ENCODE measurements at places on chromosomes 13 and 19.
A peak's percentile ranks its signal among the peaks of the same experiment; 100 is the strongest.

DNA sequence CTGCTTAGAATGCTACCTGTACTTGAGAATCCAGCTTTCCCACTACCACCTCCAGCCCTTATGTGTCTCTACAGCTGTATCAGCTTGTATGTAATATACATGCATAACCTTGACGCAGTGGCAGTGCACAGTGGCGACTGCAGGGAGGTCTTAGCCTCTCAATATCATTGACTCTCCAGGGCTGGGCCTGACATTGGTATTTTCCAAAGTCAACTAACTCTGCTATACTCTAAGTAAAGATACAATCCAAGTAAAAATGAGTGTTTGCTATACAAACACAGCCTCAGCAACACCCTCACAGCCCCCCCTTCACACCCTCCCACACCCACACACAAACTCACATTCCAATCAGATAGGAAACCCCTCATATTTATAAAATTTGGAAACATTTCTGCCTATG lies 6.7 kb upstream of the UBL3 start:
- ATAC-seq: no peak

DNA sequence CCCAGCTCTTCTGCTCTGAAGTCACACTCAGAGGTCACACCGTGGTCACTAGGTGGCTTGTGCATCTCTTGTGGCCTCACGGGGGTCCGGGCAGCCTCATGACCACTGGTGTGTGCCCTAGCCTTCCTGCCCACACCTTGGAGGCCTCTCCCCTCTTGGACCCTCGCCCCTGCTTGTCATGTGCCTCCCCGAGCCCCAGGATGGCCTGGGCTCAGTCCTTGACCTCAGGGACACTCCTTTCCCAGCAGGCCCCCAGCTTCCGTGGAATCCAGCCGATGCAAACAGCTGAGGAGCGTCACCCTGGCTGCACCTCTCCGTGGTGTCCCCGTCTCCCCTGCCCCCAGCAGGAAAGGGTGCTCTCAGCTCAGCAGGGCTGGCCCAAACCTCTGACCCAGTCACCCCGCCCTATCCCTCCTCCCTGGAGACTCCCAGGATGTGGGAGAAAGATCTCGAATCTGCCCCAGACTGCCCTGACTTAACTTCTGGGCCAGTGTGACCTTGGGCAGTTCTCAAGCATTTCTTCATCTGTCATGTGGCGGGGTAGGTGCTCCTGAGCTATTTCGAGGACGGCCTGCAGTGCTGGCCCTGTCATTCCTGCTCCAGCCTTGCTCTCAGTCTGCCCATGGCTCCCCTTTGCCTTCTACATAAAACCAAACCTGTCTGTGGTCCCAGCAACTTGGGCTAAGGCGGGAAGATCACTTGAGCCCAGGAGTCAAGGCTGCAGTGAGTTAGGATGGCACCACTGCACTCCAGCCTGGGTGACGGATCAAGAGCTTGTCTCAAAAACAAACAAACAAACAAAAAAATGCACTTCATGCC lies 4.6 kb upstream of the SLC25A42 start:
- ATAC-seq: no peak

GRCh38 chr19:3966051-3967017 lies 4.6 kb downstream of the DAPK3 start:
- ATAC-seq: no peak

DNA sequence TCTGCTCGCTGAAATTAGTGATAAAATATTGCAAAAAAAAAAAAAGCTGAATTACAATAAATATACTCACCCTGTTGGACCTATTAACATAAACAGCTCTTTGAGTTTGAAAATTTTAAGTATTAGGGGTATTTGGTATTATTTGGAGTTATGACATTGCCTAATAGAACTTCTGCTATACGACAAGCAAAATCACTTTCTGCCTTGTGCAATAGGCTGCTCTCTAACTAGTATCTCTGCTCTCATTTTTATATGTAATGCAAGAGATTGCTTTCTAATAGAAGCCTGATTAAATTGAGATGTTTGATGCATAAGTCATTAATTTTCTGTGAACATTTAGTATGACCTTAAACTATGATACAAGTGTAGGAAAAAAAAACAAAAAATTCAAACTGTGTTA lies 5.3 kb downstream of the RGS9BP start:
- no peak for ATAC-seq

GRCh38 chr19:40616178-40616577 lies 15.0 kb downstream of the LTBP4 start:
- no peak for ATAC-seq

DNA sequence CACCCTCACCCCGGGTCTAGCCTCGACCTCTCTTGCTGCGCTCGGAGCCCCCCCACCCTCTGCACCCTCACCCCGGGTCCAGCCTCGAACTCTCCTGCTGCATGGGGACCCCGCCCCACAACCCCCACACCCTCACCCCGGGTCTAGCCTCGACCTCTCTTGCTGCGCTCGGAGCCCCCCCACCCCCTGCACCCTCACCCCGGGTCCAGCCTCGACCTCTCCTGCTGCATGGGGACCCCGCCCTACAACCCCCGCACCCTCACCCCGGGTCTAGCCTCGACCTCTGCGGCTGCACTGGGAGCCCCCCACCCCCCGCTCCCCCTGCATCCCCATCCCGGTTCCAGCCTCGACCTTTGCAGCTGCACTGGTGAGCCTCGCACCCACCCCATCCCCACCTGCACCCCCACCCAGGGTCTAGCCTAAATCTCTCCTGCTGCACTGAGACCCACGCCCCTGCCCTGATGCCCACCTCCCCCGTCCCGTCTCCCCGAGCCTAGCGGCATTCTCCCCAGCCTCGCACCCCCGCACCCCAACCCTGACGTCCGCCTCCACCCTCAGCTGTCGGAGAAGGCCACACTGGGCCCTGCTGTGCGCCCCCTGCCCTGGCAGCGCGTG lies 1.8 kb downstream of the CFD start:
- ATAC-seq: no peak

DNA sequence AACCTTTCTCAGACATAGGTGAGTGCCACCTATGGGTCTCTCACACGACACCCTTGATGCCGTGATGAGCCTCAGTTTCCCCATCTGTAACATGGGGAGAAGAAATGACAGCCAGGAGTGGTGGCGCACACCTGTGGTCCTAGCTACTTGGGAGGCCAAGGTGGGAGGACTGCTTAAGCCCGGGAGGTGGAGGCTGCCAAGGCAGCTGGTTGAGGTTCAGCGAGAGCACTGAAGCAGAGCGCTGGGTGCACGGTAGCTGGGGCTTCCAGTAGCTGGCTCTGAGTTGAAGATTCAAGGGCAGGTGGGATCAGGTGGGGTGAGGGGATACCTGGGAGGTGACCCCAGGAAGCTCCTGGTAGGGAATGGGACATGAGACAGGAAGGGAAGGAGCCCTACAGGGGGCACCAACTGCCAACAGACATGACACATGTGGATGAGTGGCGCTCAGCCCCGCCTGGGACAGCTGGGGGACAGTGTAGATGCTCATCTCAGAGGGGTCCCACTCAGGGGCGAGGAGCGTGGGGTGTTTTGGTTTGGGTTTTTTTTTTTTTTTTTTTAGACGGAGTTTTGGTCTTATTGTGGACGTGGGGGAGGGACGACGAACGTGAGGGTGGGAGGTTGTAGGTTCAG lies 6.5 kb upstream of the SSBP4 start:
- no peak for ATAC-seq

GRCh38 chr13:21034603-21035191 lies 26.7 kb downstream of the LATS2 start:
- peak; percentile 50 for ATAC-seq

GRCh38 chr19:18089726-18090125 lies 3.0 kb upstream of the IL12RB1 start:
- ATAC-seq: no peak

DNA sequence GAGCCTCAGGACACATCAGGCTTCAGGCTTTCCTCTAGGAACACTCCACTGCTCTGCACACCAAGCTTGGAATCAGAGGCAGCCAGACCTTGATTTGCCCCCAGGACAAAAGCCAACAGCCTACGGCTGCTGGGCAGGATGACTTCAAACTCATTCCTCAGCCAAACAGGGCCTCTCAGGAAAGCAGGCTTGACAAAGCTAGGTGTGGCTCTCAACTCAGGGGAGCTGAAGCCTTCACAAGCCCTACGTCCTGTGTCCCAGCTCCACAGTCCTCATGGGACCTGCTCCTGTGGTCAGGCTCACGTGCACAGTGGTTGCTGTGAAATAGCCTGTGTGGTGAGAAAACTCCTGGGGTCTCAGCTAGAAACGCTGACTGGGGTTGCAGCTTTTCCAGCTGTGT lies 398.9 kb upstream of the ZNF507 start:
- ATAC-seq: no peak

All from SK-N-SH treated with all-trans-retinoic acid at 6 μM for 48 hours (cell line).